ENCODE measurements at places on chromosomes 7 and 10.
A peak's percentile ranks its signal among the peaks of the same experiment; 100 is the strongest.

DNA sequence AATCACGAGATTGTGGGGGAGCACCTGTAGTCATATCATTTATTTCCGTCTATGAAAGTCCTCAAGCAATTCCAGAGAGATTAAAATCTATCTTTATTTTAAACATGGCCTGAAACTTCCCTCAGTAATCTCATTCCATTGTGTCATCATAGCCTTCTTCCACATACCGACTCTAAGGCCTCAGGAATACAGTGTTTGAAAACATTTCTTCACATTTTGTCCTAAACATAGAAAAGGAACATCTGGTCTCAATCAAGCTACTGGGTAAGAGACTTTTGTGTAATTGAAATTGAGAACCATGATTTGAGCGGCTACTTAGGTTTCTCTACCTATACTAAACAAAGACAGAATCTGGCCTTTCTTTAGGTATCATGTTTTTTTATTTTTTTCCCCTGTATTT, 78.0 kb upstream of the ELMO1 start:
- DNase-seq: no peak

GRCh38 chr7:157645539-157645938, 308.7 kb downstream of the DNAJB6 start:
- DNase-seq: no peak

GRCh38 chr7:159140170-159140910, 4.3 kb downstream of the VIPR2 start:
- DNase-seq: no peak

DNA sequence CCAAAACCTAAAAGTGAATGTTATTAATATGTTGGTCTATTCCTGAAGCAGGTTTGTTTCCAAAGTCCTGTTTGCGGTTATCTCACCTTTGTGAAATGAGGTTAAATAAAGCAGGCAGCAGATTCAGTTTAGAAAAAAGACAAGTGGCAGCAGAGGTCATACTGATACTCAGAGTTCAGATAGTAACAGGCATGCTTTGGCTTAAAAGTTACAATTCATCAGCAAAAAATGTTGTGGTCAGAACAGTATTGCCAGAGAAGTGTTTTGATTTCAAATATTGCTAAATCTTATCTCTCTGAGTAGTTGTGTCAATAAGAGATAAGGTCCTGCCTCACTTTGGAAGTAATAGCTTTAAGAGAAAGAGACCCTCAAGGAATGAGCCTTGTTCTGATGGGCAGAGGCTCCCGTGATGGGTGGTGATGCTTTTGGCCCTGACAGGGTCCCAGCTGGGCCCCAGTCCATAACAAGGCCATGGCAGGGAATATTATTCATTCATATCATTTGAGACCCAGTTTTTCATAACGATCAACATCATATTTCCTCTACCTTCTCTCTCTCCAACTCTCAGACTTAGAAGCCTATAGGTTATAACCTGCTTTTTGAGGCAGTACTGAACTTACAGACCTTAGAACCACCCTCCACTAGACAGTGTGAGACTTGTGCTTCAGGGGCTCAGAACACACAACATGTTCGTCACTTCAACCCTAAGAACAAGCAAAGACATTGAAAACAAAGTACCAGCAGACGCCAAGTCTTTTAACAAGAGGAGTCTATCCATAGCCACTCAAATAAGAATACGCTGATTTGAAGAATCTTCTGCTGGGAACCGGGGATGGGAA, 58.5 kb upstream of the AHR start:
- no peak for DNase-seq

DNA sequence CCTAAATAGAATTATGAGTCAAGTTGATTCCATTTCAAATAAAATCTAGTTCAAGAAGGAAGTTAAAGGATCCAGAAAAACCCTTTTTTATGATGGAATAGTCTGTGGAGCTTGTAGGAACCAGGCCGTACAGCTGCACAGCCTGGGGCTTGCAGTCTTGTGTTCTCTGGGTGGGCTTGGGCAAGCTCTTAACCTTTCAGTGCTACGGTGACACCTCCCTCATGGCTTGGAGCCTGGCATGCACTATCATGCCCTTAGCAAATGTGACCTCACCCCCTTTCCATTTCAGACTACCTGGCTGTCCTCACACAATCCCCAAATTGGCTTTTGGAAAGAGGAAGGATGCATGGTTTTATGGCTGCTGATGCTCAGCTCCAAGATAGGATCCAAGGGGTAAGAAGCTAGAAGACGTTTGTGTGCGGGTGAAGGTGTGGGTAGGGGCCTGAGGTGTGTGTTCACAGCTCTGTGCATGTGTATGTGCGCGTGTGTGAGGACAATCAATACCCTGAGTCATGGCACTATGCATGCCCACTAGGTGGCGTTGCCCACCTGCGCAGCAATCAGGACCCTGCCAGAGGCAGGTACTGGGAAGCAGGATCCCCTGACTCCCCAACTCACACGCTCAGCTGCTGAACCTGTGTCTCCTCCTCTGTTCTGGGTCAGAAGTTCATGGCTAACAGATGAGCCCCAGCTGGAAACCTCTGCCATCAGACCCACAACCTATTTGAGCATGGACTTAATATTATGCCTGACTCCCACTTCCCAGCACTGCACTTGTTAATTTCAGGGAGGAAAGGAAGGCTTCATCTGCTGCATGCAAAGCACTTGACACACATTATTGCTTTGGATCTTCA, 113.4 kb downstream of the PTPN20 start:
- peak; percentile 57 for DNase-seq

DNA sequence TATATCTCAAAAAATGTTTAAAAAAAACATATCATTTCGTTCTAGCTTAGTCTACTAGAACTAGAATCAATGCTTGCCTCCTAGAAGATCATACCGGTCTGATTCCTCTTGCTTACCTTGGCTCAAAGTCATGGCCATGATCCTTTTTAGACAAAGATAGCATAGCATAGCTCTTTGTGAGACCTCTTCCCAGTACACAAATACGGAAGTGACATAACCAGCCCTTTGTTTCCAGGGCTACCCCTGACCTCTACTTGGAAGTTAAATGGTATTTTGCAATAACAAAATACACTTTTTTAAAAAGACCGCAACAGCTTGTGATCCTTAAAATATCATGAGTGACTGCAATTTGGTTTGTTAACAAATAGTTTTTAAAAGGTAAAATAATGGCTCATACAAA, 130.7 kb upstream of the NOBOX start:
- no peak for DNase-seq

GRCh38 chr10:529468-530230, 159.8 kb downstream of the DIP2C start:
- no peak for DNase-seq

DNA sequence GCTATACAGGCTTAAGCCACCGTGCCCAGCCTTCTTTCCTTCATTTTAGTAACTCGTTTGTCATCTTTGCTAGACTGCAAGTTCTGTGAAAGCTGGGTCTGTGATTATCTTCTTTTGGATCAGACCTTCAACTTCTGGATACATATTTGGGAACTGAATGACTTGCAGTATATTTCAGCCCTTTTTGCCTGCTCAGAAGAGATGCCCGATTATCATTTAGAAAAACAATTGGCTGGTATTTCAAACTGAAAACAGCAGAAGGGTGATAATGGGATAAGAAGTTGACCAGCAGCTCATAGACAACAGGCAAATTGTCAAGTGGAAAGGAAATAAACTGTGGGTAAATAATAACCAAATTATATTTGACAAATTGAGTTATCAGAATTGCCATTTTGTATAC, 14.6 kb downstream of the RSBN1L start:
- peak; percentile 55 for DNase-seq

GRCh38 chr10:88086187-88086960, 222.9 kb downstream of the PTEN start:
- no peak for DNase-seq

DNA sequence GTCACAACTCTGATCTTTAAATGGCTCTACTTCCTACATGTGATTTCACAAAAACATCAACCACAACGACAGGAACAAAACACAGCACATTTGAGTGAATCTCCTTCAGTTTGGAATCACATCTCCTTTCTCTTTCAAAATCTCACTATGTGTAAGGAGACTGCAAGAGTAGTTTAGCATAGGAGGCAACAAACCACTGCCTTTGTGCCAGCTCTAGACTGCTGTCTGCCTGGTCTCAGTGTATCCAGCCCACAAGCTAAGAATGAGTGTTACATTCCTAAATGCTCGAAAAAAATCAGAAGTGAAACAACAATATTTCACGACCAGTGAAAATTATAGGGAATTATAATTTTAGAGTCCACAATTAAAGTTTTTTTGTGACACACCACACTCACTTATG, 217.0 kb upstream of the STEAP4 start:
- no peak for DNase-seq

DNA sequence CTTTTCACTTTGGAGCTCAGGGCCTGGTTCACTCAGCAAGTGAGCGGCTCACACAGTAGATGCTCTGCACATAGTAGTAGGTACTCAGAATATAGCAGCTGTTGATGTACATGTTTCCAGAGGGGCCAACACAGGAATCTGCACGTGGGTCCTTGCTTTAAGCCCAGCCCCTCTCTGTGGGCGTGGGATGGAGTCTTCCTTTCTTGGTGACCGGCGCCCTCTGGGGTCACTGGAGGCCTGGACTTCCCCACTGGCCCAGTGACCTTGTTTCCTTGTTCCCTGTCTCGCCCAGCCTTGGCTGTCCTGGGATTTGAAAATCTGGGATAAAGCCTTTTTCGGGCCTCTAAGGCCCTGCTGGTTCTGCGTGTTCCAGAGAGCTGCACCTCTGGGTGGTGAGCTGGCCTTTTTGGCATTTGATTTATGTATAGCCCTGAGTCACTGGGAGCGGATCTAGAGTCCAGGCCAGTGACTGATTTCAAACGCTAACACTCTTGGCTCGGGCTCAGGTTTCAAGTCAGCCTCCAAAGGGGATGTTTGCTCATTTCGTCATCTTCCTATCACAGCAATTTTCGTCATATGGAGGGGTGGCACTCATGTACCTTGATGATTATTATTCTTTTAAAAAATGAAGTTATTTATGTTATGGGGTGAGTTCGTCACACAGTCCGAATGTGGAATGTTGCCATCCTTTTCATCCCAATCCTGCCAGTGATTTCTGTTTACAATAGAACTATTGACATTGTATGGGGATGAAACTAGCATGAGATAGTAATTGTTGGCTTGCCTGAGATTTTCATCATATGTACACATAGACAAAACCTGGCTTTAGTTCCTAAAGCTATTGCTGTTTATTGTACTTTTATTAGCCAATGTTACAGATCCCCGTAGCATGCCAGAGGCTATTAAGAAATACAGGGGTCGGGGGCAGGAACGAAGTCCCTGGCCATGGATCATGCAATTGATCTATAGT, 65.5 kb downstream of the CUX1 start:
- no peak for DNase-seq

DNA sequence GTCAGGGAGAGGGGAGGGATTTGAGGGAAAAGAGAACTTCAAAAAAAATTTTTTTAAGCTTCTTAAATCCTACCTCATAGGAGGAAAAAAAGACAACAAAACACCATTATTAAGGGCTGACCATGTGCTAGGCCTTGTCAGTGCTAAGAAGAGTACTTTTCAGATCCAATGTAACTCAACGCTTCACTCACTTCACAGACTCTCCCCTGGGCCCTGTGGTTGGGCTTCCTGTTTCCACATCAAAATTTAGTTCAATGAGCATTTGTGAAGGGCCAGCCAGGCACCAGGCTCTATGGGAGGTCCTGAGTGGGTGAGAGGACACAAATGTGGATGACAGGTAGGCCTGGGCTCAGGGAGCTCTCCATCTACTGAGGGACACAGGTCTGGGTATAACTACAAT, 249.8 kb downstream of the PTEN start:
- DNase-seq: no peak

- DNase-seq: no peak
Measured at GRCh38 chr7:15920953-15921352, 234.5 kb upstream of the MEOX2 start.
